A673 (cell line): ENCODE measurements at places on chromosomes 11 and 22.

- no peaks in the 10 kb centered on the region for H3K27me3 ChIP-seq
- no peak for DNase-seq
- H3K4me3 ChIP-seq: no peak overlapping the region
- H3K36me3 ChIP-seq: no peaks in the 10 kb centered on the region
These were observed 267.7 kb downstream of the LARGE1 start for GRCh38 chr22:33652615-33653014.

DNA sequence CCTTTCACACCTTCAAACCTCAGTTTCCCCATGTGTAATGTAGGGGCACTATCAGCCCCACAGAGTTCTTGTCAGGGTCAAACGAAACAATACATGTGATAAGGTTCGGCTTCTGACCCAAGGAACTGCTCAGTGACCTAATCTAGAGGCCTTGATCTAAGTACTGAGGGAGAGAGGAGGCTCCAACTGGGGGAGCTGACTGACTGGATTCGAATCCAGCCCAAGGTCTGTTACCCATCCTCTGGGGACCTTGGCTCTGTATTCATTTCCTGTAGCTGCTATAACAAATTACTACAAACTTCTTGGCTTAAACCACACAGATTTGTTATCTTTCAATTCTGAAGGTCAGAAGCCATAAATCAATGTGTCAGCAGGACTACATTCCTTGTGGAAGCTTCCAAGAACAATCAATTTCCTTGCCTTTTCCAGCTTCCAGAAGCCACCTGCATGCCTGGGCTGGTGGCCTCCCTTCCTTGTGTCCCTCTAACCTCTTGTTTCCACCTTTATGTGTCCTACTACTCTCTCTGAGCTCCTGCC is 10.7 kb upstream of the ANAPC15 start:
- DNase-seq: no peak
- H3K36me3 ChIP-seq: no peaks in the 10 kb centered on the region
- H3K4me1 ChIP-seq: no peaks in the 10 kb centered on the region
- no peak overlapping the region for H3K4me3 ChIP-seq

DNA sequence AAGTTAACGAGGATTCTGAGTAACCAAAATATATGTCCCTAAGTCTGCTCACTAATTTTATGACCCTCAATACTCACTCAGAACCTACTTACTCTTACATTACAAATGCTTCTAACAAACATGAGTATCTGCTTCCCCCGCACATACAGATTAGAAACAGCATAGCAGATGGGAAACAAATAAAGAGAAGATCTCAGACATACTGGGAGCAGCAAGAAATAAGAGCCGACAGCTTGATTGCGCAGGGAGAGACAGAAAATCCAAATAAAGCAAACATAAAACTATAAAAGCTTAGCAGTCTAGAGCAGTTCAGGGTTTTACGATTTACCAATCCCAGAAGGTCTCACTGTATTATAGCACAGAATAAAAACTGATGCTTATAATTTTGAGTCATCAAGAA is 89.1 kb upstream of the DBX1 start:
- H3K4me3 ChIP-seq: no peak overlapping the region
- no peaks in the 10 kb centered on the region for H3K4me1 ChIP-seq
- H3K27me3 ChIP-seq: no peaks in the 10 kb centered on the region
- no peaks in the 10 kb centered on the region for H3K36me3 ChIP-seq
- no peak overlapping the region for H3K27ac ChIP-seq
- no peak for DNase-seq

DNA sequence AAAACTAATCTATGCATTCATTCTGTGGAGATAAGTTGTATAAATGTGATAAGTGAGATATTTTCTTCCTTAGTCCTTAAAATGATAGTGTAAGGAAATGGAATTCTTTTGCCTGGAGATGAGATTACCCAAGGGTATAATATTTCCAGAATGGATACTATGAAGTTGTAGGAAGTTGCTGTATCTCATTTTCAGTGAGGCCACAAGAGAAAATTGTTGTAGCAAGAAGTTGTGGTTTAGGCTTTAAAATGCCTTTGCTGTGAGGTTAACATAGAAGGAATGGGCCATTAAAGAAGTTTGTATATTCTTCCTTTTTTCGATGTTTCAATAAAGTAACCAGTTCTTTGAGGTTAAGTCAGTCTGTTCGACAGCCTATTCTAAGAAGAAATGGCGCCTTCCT is 50.7 kb upstream of the LIN7C start:
- H3K27ac ChIP-seq: no peak overlapping the region
- H3K4me1 ChIP-seq: no peaks in the 10 kb centered on the region
- DNase-seq: no peak
- no peaks in the 10 kb centered on the region for H3K36me3 ChIP-seq
- H3K4me3 ChIP-seq: no peak overlapping the region

DNA sequence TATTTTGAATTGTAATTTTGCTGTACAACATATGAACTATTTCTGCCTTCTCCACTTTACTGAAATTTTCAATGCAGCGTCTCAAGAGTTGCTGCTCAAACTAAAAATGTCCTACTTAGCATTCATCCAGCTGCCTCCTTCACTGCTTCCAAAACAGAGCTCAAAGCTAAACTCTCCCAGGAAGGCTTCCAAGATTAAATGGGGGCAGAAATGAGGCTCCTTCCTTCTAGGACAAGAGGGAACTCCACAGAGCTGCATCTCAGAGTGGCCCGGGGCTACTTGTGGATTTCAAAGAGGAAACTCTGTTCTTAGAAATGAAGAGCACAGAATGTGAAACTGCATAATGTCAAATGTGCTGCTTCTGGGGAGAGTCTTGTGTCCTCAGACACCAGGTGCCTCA is 295.9 kb upstream of the NCAM1 start:
- H3K36me3 ChIP-seq: no peaks in the 10 kb centered on the region
- H3K27me3 ChIP-seq: no peaks in the 10 kb centered on the region
- no peak overlapping the region for H3K4me3 ChIP-seq
- no peak overlapping the region for H3K27ac ChIP-seq
- no peak for DNase-seq

- H3K4me1 ChIP-seq: no peaks in the 10 kb centered on the region
- H3K27ac ChIP-seq: no peak overlapping the region
These were observed 84.6 kb upstream of the LDLRAD3 start for GRCh38 chr11:35859301-35859700.
